Stimulated activated CD4-positive, alpha-beta T cell treated with anti-CD3 and anti-CD28 coated beads, Interleukin-15, amount 100 ng/mL, for 1 hour (primary cell): ENCODE measurements at places on chromosomes 1 and 21.

- DNase-seq = no peak
Observed at GRCh38 chr21:26892151-26892550, 46.9 kb upstream of the ADAMTS1 start.

GRCh38 chr1:155005076-155006011 is 2.7 kb downstream of the ZBTB7B start:
- DNase-seq = no peak

GRCh38 chr1:227938911-227939790 is 8.6 kb downstream of the WNT9A start:
- no peak for DNase-seq

- DNase-seq = no peak
Observed at GRCh38 chr1:209607102-209607794, 23.7 kb downstream of the CAMK1G start.

GRCh38 chr1:186189156-186189555 is 185.9 kb downstream of the TPR start:
- no peak for DNase-seq

GRCh38 chr1:207463021-207463420 is 8.9 kb downstream of the CR2 start:
- DNase-seq = no peak

DNA sequence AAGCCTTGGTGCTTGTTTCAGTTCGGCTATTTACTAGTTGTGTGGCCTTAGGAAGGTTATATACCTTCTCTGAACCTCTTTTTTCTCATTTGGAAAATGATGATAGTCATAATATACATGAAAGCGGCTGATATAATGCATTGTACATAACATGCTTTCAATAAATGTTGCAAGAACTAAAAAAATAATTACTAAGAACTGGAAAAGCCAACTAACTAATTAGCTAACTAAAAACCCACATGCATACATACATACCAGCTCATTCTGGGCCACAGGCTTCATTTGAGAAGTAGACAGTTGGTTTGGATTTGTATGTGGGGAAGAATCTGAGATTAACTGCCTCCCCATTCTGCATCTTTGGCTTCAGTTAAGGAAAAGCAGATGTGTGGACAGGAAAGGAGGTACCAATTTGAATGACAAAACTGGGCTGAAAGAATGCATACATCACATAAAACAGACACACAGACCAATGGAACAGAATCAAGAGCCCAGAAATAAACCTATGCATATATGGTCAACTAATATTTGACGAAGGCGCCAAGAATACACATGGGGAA is 217.9 kb downstream of the TM2D1 start:
- no peak for DNase-seq

DNA sequence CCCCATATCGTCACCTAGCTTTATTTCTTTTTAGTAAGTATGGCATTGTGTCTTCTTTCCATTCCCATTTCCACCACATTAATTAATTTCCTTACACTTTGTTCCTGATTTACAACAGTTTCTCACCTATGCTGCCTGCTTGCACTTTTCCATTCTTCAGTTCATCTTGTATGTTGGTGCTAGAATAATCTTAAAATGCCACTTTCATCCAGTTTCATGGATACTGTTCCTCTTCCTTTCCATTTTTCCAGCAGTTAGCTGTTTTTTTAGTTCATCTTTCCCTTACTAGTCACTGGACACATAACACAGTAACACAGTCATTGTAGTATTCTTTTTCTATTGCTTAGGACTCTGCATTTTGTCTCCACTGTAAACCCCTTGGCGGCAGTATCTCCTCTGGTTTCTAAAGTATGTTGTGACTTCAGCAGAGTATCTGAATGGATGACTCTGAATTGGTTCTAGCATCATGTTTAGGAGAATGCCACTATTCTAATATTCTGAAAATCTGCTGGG is 2.1 kb downstream of the CDC7 start:
- no peak for DNase-seq

DNA sequence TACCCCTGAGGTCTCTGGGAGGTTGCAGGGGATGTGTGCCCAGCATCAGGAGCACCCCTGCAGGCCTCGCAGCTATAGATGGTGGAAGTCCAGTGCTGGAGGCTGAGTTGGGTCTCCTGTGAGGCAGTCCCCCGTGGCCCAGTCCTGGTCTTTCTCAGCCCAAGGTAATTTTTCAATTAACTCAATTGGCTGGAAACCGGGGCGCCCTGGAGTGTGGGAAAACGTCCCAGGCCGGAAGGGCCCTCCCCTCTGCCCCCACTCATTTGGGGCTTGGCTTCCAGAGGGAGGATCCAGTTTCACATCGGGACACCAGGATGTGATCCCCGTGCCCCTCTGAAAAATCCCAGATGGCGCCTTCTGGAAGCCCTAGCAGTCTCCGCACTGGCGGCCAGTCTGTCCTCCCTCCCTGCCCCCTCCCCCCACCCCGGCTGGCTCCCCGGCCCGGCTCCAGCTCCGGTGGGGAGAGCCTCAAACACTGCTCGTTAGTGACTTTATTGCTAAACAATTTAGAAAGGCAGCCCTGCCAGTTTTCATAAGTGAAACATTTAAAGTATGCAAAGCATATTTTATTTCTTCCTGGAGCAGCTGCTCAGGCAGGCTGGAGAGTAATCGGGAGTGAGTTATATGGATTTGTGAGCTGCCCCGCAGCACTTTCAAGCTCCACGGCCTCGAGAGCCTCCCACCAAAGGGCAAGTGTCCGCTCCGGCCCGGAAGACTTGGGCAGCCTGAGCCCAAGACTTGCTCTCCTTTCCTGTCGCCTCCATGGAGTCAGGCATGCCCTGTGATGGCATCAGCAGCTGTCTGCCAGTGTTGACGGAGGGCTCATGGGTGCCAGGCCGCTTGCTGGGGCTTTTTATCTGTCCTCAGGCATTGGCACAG is 208.2 kb upstream of the TMEM51 start:
- no peak for DNase-seq

DNA sequence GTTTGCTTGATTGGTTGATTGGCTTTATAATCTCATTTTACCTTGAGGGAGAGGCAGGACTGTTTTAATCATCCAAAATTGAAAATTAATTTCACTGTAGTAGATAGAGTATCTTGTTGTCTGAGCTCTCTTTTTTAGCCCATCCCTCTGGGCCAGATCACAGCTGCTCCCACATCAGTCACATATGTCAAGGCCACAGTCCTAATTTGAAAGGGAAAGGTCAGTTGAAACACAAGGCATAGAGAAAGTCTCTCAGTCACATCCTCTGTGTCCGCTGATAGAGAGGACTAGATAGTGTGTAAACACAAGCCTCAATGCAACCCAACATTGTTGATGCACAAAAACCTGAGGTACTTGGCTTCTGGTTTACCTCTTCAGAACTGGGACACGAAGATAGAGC is 6.8 kb downstream of the C1orf74 start:
- no peak for DNase-seq

DNA sequence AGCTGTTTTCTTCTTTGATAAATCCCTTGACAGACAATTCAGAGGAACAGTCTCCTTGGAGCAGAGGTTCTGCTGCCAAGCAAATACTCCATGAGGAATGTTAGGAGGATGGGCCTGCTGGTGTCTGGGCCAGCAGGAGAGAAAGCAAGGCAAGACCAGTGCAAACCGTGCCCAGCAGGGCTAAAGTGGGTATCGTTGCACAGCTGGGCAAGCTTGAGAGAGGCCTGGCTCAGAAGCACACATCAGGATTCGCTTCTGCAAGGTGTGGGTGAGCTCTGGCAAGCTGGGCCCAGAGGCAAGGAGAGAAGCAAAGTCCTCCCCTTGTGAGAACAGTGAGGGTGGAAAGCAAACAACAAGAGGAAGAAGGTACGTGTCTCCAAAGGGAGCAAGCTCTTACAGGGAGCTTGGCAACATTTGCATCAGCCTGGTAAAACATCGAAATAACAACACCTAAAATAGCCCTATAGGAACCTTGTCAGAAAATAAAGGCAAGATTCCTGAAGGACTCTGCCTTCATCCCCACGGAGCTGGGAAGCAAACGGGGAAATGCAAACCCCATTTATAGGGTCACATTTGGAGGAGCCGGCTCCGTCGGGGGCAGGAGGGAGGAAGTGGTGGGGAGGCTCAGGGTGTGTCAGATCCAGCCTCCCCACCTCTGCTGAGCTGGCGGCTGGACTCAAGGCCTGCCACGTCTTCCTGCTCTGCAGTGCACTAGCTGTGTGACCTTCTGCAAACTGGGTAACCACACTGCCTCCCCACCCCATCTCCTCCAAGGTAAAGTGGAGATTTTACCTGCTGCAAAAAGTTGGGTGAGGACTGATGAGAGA is 62.3 kb upstream of the HIVEP3 start:
- DNase-seq = no peak

DNA sequence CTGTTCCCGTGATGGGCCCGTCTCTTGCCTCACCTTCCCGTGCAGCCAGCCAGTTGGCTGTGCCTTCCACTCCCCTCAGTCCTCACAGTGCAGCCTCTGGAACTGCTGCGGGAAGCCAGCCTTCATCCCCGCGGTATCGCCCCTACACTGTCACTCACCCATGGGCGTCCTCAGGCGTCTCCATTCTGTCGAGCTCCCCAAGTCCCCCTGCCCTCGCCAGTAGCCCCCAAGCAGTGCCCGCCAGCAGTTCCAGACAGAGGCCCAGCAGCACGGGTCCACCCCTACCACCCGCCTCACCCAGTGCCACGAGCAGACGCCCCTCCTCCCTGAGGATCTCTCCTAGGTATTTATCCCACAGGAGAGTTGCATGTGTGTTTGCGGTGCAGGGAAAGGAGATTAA is 73.5 kb downstream of the UBE4B start:
- DNase-seq = no peak

- no peak for DNase-seq
Observed at GRCh38 chr21:38236232-38236631, 20.6 kb upstream of the KCNJ15 start.

DNA sequence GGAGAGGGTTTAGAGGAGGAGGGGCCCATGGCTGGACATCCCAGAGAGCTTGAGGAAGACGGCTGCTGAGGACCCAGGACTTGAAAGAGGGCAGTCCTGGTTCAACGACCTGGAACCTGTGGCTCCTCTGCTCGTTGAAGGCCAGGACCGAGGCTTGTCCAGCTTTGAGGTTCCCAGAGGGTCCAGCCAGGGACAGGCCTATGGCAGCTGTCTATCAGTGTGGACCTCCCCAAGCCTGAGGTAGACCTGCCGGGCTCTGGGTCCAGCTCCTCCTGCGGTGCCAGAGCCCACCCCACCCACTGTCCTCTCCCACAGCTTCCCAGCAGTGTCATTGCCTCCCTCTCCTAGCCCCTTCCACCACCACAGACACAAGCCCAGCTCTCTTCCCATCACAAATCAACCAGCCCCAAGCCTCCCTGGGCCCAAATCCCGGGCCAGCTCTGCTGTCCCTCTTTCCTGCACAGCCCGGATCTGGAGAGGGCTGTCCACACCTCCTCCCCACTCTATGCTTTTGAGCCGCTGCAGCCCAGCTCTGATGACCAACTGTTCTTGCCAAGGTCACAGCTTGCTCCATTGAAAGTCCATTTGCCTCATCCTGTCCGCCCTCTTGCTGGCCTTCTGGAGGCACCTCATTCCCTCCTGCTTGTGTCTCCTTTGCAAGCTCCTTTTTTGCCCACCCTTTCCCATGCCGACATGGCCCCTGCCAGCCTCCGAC is 48.7 kb upstream of the EDN2 start:
- DNase-seq = no peak

GRCh38 chr1:35707601-35708440 is 10.9 kb downstream of the C1orf216 start:
- DNase-seq = no peak

- no peak for DNase-seq
Observed at GRCh38 chr1:27027575-27028250, 15.1 kb upstream of the TENT5B start.

DNA sequence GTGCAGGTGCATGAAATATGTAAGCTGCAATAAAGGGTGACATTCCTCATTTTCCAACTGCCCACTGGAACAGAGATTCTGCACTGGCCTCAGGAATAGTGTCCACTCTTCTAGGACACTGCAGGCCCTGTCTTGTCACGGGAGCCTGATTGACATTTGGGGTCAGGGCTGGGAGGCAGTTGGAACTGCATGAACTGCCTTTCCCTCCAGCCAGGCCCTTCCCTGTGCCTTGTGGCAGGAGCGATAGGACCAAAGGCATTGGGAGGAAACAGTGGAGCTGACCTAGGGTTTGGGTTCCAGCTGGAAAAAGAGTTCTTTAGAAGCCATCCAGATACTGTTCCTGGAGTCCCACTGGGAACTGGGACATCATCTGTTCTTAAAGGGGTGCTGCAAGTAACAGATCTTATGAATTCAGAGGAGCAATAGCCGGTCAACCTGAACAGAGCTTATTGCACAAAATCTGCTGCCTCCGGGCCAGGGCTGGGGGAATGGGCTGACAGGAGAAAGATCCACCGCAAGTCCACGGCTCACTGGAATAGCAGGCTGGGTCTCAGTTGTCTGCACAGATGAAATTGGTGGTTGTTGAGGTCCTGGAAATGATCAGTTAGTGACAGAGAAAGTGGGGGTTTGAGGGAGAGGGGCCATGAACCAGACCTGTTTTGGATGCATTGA is 451.7 kb downstream of the CAMTA1 start:
- no peak for DNase-seq

- no peak for DNase-seq
Observed at GRCh38 chr1:7717748-7718368, 53.2 kb upstream of the VAMP3 start.

DNA sequence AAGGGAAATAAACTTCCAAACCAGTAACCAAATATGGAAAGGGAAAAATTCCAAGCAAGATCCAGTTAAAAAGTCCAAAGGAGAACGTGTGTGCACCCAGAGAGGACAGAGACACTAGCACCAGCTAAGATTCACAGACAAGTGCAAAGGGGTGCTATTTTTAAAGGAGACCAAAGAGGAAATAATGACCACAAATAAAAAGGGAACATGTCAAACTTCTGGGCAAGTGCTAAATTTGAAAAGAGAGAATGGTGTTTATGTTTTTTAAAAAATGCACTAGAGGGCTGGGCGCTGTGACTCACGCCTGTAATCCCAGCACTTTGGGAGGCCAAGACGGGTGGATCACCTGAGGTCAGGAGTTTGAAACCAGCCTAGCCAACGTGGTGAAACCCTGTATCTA is 8.6 kb downstream of the JAM2 start:
- no peak for DNase-seq

GRCh38 chr1:1788646-1789431 is 10.6 kb upstream of the NADK start:
- no peak for DNase-seq

GRCh38 chr21:42665026-42665425 is 11.6 kb downstream of the PDE9A start:
- no peak for DNase-seq

DNA sequence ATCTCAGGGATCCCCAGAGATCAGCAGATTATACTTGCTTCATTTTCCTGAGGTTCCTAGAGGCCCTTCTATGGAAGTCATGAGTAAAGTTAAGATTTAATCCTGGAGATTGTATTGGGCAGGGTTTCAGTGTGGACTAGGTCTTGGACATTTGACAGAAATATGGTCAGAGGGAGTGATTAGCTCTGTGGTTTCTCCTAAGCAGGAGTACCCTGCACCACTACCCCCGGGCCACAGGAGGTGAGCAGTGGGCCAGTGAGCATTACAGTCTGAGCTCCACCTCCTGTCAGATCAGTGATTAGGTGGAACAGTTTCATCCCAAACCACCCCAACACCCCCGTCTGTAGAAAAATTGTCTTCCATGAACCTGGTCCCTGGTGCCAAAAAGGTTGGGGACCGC is 43.2 kb downstream of the PHACTR4 start:
- no peak for DNase-seq

GRCh38 chr21:33747420-33747819 is 105.1 kb downstream of the ITSN1 start:
- no peak for DNase-seq

GRCh38 chr1:23163395-23163794 is 5.3 kb downstream of the LUZP1 start:
- no peak for DNase-seq
